ENCODE measurements at places on chromosomes 7 and 10.

DNA sequence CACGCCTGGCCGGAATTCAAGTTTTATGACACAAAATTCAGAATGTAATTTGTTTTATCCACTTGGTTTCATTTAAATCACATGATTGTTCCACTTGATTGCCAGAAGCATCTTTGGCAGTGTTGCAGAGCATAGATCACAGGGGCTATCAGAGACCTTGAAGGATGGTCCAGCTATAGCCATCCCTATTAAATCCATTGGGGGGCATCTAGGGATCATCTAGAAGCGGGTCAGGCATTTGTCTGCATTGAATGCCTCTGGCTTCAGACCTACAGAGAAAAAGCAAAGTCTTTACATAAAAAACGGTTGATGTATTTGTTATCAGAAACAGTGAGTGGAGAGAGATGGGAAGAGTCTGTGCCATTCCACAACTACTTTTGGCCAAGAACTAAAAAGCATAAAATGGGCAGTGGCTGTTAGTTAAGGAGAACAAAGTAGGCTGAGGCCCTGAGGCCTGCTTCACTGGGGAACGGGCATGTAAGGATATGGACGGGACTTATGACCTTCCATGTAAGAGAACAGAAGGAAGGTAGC is 146.3 kb downstream of the NXPH1 start:
- DNase-seq = no peak

GRCh38 chr7:5494683-5495561 is 71.3 kb upstream of the TNRC18 start:
- peak; percentile 86 for DNase-seq

- DNase-seq = no peak
Measured at GRCh38 chr7:157006829-157007469, 3.5 kb downstream of the MNX1 start.

- DNase-seq = no peak
Measured at GRCh38 chr10:133072720-133073390, 14.9 kb upstream of the ADGRA1 start.

DNA sequence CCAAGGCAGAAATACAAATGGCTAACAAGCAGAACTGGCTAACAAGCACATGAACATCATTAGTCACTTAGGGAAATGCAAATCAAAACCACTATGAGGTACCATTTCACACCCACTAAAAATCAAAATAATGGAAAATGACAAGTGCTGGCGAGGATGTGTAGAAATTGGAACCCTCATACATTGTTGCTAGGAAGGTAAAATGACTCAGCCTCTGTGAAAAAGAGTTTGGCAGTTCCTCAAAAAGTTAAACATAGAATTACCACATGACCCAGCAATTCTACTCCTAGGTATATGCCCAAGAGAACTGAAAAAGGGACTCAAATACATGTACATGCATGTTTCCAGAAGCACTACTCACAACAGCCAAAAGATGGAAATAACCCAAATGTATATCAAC is 52.8 kb upstream of the ANAPC16 start:
- peak; percentile 64 for DNase-seq

DNA sequence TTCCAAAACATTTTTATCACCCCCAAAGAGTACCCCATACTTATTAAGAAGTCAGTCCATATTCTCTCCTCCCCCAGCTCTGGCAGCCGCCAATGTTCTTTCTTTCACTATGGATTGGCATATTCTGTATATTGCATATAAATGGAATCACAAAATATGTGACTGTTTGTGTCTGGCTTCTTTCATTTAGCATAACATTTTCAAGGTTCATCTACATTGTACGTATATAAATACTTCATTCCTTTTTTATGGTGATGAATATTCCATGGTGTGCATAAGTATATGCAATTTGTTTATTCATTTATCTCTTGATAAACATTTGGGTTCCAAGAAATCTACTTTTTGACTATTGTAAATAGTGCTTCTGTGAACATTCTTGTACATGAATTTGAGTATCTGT is 653.1 kb downstream of the XPNPEP1 start:
- DNase-seq = no peak

DNA sequence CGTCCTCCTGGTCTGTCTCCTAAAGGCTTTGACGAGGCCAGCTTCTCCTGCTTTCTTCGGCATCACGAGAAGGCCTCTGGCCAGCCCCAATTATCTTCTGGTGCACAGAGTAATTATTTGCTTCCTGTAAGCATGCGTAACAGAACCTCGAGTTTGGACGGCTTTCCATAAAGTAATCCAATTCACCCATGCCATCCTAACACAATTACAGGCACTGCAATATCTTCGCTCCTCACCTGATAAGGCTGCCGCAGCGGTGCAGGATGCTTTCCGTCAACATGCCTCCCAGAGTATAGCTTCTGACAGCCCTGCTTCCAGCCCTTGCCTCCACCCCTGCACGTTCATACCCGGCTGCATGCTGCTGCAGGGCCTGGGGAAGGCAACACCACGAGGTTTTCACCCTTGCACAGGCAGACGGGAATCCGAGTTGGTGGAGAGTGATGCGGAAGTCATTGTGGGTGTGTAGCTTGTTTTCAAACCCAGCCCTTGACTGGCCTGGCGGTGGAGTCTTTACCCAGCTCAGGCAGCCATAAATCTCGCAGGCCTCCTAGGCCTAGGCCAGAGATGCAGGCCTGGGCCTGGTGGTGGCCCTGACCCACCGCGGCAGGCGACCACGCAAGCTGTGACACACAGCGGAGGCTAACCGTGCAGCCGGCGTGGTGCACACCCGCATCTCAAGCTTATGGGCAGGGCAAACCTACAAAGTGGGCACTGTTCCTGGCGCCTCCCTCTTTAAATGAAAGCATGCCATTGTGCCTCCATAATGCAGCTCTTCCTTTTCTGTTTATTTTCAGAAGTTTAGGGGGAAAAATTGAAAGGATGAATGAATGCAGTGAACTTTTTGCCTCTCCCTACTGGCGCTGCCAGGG is 12.7 kb downstream of the EBF3 start:
- no peak for DNase-seq

DNA sequence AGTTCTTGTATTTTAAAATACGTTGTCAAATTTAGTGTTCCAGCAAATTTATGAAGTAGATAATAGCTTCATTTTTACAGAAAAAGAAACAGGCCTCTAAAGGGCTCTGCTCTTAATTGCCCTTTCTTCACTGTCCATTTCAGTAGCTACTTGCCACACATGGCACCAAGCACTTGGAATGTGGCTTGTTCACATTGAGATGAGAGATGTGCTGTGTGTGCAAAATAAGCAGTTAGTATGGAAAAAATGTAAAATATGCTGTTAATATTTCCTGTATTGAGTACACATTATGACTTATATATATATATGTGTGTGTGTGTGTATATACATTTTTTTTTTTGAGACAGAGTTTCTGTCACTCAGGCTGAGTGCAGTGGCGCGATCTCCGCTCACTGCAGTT is 19.5 kb downstream of the RBM33 start:
- DNase-seq = no peak

Data from suppressor macrophage (primary cell).